ENCODE measurements at places on chromosomes 7 and 10.

- DNase-seq = no peak
These were observed 5.2 kb downstream of the SFMBT2 start for GRCh38 chr10:7405637-7406036.

GRCh38 chr7:69864822-69865221 lies 266.5 kb downstream of the AUTS2 start:
- no peak for DNase-seq

GRCh38 chr10:94307046-94307615 lies 55.6 kb downstream of the NOC3L start:
- no peak for DNase-seq

- DNase-seq = no peak
These were observed 92.6 kb downstream of the SPAG6 start for GRCh38 chr10:22437620-22438588.

- no peak for DNase-seq
These were observed 95.1 kb upstream of the CCDC71L start for GRCh38 chr7:106756071-106756470.

DNA sequence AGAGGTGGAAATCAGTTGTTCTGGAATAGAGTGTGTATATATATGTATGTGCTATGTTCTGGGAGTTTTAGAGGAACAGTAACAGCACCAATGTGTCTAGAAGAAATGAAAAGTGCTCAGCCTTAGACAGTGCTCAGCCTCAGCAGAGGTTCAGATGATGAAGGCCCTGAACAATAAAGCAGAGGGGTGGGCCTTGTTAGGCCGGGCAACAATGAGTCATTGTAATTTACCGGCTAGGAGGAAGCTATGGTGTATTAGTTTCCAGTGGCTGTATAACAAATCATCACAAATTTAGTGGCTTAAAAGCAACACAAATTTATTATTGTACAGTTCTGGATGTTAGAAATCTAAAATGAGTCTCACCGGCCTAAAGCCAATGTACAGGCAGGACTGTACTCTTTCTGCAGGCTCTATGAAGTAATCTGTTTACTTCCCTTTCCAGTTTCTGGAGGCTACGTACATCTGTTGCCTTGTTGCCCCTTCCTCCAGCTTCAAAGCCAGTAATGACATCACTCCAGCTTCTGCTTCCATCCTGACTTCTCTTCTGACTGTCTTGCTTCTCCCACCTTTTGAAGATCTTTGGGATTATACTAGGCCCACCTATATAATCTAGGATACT lies 84.6 kb downstream of the CH25H start:
- DNase-seq = no peak

- no peak for DNase-seq
These were observed 93.5 kb downstream of the ZNF783 start for GRCh38 chr7:149355390-149356048.

DNA sequence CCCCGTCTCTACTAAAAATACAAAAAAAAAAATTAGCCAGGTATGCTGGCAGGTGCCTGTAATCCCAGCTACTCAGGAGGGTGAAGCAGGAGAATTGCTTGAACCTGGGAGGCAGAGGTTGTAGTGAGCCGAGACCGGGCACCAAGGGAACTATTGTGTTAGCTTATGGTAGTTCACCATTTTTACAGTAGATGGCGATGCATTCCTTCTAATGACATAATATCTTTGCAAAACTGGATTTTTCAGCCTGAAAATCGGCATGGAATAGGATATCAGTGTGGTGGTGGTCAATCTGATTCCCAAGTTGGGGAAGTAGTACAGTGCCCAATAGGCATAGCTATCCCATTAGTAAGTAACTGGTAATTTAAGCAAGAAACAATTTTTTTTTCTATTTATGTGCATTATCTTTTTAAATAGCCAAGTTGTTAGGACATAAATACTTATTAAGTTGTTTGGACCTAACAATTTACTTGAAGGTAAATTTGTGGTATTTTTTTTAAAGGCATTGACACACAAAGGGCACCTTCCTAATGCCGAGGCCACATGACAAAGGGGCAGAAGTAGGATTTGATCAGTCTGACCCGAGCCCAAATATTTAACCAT lies 17.6 kb upstream of the IMPDH1 start:
- DNase-seq = no peak

GRCh38 chr10:122126763-122127659 lies 138.0 kb downstream of the TACC2 start:
- DNase-seq = peak; percentile 84

- DNase-seq = no peak
These were observed 181.9 kb upstream of the MKLN1 start for GRCh38 chr7:131145770-131146169.

GRCh38 chr10:79269969-79270368 lies 77.3 kb upstream of the PPIF start:
- DNase-seq = no peak

DNA sequence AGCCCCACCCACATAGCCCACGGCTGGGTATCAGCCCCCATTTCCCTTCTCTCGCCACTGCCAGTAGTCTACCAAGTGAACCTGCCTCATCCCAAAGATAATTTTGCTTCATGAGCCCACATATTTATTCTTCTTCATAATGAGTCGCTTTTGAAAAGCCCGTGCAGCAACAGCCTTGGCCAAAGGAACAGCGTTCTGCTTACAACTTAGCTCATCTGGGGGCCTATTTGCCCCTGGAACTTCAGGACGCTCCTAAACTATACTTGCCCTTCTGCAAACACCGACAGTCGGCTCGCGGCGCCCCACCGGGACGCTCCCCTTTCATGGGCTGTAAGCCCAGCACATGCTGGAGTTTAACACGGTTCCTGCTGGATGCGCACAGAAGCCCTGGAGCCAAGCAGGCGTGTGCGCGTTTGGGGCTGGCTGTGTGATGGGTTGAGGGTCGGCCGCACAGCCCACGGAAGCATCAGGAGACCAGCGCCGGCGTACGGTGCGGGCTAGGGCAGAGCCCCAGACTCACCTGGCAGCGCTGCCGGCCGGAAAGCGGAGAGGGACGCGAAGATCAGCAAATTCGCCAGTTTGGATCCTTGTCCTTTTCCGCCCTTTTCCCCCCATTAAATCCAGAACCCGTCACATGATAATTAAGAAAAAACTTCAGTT lies 370 bp downstream of the TMEM60 start:
- no peak for DNase-seq
